AG04449 (cell line): ENCODE measurements at places on chromosomes 16 and 17.
A peak's percentile ranks its signal among the peaks of the same experiment; 100 is the strongest.

- no peak for DNase-seq
Observed at GRCh38 chr17:77189148-77189547, 48.4 kb downstream of the SEC14L1 start.

- DNase-seq = no peak
Observed at GRCh38 chr17:50986989-50987660, 121.0 kb upstream of the TOB1 start.

- no peak for DNase-seq
Observed at GRCh38 chr16:3766177-3766576, 48.9 kb upstream of the TRAP1 start.

DNA sequence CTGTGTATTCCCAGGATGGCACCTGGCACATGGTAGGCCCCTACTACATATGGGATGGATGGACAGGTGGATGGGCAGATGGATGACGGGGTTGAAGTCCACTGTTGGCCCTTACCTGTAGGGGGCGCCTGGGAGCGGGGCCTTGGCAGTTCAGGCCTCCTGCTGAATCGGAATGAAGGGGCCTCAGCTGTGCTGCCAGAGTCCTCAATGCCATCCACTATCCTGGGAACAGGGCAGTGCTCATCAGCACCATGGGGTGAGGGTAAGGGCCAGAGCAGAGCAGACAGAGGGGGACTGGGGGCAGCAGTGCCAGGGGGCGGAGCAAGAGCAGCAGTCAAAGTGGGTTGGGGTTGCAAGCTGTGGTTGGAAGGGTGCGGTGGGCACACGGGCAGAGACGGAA lies 8.3 kb upstream of the RAB5C start:
- DNase-seq = no peak

- no peak for DNase-seq
Observed at GRCh38 chr16:88493879-88494278, 40.8 kb downstream of the ZFPM1 start.

- DNase-seq = no peak
Observed at GRCh38 chr17:50274142-50274896, at the start of gene TMEM92. TMEM92 (plus strand) TSS chr17:50274466; CDS start chr17:50274502, 36 bp downstream.

GRCh38 chr17:79201536-79202227 lies 127.1 kb downstream of the ENGASE start:
- no peak for DNase-seq

- no peak for DNase-seq
Observed at GRCh38 chr17:74404218-74404617, 27.7 kb upstream of the GPRC5C start.

DNA sequence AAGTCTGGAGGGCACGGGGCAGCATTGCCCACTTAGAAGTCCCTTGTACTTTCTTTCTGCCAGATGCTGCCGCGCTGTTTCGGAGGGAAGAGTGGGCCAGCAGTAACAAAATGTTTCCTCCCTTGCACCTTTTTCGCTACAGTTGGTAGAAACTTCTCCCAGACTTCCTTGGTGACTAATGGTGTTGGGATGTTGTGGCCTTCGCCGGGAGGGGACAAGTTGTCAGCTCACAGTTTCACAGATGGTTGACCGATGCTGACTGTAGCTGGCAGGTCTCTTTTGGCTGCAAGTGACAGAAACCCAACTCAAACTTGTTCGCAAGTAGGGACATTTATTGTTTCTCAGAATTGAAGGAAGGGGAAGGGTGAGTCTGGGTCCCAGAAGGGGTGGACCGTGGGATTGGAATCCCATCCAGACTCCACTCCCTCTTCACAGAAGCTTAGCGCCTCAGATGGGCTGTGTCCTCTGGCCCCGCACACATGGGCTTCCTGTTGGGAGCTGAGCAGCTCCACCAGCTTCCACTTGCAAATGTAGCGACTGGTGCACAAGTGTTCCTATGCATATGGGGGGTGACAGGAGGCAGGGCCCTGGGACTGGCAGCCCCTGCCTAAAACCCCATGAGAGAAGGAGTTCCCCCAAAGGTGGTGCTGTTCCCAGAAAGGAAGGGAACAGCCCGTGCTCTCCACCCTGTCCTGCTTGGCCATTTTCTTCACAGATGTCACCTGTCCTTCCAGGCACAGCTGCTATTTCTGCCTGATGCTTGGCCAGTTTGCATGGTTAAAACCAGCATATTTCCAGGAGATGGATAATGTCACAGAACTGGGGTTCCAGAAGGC lies 30.9 kb upstream of the RPRML start:
- no peak for DNase-seq

- no peak for DNase-seq
Observed at GRCh38 chr17:339193-340061, 13.2 kb downstream of the RPH3AL start.

- DNase-seq = no peak
Observed at GRCh38 chr17:13084420-13084819, 66.6 kb upstream of the ELAC2 start.

- DNase-seq = no peak
Observed at GRCh38 chr17:4170639-4171280, 27.8 kb downstream of the CYB5D2 start.

DNA sequence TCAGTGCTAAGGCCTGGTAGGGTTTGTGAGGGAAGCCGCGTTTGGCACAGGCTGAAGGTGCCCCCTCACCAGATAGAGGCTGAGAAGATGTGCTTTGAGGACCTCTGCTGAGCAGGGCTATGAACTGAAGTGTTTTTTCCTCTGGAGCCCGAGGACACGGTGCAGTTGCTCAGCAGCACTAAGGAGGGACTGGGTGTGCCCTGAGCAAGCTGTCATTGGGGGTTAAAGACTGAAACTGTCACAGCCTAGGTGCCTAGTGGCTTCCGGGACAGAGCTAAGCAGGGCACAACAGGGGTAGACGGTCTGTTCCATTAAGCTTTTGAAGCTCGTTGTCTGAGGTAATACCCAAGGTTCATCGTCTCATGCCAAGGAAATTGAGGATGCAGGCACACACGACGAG lies 24.8 kb upstream of the ASGR2 start:
- no peak for DNase-seq

DNA sequence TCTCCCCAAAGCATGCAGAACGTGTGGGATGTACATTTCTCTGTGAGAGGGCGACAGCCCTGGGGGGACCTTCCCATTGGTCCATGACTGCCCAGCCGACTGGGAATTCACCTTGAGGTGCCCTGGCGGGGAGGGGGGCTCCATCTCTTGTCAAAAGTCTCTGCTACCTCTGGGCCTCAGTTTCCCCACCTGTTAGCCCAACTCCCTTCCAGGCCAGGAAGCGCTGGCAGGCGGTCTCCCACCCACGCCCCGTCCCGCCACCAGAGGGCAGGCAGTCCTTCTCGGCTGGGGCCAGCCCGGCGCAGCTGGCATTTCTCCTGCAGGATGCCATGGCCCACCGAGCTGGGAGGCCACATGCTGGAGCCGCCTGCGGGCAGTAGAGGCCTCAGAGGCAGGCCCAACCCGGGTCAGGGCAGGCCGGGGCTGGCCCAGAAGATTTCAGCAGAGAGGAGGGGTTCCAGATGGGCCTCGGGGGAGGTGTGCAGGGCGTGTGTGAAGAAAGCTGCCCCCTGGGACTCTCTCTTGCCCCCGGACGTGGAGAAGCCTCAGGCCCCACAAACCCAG lies 16.6 kb downstream of the CD7 start:
- no peak for DNase-seq

GRCh38 chr17:59647288-59647687 lies 27.6 kb downstream of the CLTC start:
- no peak for DNase-seq

DNA sequence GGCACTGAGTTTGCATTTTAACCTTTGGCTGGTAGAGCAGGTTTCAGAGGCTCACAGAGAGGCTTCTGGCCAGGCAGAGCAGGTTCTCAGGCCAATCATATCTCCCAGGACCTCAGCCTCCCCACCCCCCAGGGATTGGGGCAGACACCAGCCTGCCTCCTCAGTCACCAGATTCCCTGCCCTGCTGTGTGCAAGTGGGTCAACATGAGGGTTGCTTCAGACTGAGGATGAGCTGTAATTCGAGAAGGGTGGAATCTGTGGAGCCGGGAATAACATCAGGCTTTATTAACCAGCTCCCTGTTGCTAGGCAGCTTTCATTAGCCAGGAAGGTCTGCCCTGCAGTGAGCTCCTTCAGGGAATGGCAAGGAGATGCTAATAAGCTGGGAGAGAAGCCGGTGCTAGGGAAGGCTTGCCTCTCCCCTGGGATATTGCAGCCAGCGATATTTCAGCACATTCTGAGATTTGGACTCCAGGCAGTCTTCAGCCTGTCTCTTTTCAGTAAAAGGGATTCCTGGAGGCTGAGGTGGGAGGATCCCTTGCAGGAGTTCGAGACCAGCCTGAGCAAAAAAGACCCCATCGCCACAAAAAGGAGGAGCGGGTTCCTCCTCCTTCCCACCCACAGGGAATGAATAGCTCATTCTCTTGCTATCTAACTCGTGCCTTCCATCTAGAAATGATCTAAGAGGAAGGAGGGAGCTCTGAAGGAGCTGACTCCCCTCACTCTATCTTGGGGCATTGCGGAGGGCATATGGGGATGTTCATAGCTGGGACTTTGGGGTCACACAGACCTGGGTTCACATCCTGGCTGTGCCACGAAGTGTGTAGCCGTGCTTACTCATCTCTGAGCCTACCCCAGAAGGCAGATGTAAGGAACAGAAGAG lies 10.7 kb downstream of the SGSM2 start:
- peak; percentile 78 for DNase-seq

DNA sequence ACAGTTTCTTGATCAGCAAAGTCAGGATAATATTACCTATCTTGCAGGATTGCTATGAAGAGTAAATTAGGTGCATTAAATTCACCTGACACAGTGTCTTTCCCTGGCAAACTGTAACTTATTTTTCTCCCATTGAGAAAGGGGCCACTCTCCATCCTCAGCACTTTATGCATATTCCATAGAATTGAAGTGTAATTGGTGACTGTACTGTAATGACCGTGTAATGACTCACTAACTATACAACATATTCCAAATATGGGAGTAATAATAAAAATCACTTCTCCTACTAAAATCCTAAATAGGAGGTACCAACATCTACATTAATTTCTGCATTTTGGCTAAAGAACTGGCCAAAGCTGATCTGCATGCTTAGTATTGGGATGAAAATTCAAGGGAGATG lies 141.9 kb upstream of the NOG start:
- DNase-seq = no peak
